ENCODE measurements at places on chromosomes 4 and X.
A peak's percentile ranks its signal among the peaks of the same experiment; 100 is the strongest.

GRCh38 chrX:49147936-49148335 is 14.6 kb upstream of the MAGIX start:
- DNase-seq = peak; percentile 50

DNA sequence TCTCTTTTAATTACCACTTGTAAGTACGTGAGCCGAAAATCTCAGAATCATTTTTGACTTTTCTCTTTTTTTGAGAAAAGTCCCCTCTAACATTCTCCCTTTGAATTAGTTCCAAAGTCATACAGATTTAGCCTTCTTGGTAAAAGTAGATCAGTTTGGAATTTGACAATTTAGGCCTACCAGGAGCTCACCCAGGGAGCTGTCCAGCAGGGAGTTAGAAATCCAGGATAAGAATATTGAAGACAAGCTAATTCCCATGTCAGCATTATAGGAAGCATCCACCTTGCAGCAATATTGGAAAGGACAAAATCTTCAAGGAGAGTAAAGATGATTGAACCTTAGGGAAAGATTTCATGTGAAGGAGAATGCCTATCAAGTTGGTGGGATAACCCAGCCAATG is 352.2 kb upstream of the CPEB2 start:
- DNase-seq = no peak

- DNase-seq = no peak
These were observed 81.8 kb upstream of the NAP1L5 start for GRCh38 chr4:88779431-88779830.

DNA sequence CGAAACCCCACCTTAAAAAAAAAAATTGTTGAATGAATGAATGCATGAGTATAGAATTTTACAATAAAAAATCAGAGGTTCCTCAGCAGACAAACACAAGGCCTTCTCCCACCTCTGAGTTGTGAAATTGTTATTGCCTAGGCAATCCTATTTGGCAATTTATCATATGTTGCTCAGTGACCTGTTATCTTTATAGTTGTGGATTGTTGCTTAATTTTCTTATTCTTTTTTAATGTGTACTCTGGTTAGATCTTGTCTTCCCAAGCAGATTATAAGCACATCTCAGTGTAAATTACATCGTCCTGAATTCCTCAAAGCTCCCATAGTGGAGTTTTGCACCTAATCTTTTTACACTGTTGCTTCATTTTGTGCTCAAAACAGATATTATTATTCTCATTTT is 71.9 kb downstream of the RBM47 start:
- DNase-seq = peak; percentile 68

- no peak for DNase-seq
These were observed 417.5 kb upstream of the ARX start for GRCh38 chrX:25433307-25433706.

GRCh38 chr4:6824071-6824470 is 41.5 kb downstream of the KIAA0232 start:
- DNase-seq = no peak

GRCh38 chrX:150897421-150898320 is 797 bp downstream of the CD99L2 start:
- DNase-seq = peak; percentile 54

DNA sequence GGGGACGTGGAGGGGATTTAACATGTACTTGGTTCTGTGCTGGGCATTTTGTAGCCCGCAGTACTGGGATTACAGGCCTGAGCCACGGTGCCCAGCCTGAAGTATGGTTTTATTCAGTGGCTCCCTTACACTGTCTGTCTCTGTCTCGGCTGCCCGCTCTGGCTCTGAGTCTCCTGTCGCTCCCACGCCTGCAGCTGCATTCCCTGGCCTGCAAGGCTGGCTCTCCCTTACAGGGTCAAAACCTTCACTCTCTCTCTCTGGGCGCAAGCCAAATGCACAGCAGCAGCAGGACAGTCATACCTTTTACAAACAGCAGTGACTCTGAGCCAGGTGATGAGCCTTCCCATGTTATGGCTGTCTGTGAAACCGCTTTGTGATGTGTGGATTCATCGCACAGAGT is 72.1 kb downstream of the HTRA3 start:
- no peak for DNase-seq

DNA sequence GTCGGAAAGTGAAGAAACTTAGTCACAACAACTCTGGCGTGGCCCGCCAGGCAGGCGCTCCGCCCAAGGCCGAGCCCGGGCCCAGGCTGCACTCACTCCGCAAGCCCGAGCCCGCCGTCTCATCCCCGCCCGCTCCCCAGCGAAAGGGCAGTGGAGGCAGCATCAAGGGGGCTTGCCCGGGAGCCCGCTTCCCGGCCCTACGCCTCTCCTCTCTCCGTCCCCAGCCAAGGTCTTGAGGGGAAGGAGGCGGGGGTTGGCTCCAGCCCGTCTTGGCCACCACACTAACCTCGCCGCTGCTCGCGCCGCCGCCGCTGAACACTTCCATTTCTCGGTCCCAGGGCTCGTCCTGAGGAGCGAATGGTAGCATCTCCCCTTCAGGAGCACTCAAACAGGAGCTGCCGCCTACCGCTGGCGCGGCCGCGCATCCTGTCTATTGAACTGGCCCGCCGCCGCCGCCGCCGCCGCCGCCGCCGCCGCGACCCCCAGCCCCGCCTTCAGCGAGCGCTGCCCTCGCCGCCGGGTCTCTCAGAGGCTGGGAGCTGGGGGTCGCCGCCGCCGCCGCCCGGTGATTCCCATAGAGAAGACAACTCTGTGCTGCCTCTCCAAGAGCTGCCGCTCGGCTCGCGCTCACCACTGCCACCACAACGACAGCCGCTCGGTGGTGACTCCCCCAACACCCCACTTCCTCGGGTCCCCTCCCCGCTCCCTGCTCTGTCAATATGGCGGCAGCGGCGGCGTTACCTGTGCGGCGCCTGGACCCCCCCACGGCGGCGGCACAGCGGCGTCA is at the start of gene RPS6KA6:
TSS of gene RPS6KA6 (minus strand) at position 667 of the 787 bp plus-strand sequence. CDS start at position 367, 300 bp downstream.
- DNase-seq = peak; percentile 15

- no peak for DNase-seq
These were observed 118.0 kb downstream of the SPCS3 start for GRCh38 chr4:176437756-176438155.

GRCh38 chr4:18645351-18645750 is 623.8 kb upstream of the LCORL start:
- DNase-seq = no peak
